ENCODE measurements at places on chromosomes 3 and 15. TPM values are rescaled to one million over a fixed set of nuclear protein-coding genes. Genes with fewer than 3 reads are reported as not detected.

GRCh38 chr3:36065321-36065720, 315.0 kb upstream of the STAC start:
- no peak overlapping the region for H3K27ac ChIP-seq
- no peaks in the 10 kb centered on the region for H3K4me1 ChIP-seq
- no peaks in the 10 kb centered on the region for H3K36me3 ChIP-seq
- H3K4me3 ChIP-seq = no peak overlapping the region
- DNase-seq = no peak

- no peaks in the 10 kb centered on the region for H3K27me3 ChIP-seq
- no peaks in the 10 kb centered on the region for H3K4me1 ChIP-seq
- no peak overlapping the region for H3K4me3 ChIP-seq
- H3K36me3 ChIP-seq = no peaks in the 10 kb centered on the region
- no peak overlapping the region for H3K27ac ChIP-seq
Measured at GRCh38 chr3:20999661-21000060, 751.3 kb downstream of the ZNF385D start.

GRCh38 chr3:124633524-124633923, 96.7 kb upstream of the UMPS start:
- H3K27ac ChIP-seq = no peak overlapping the region
- no peak overlapping the region for H3K4me3 ChIP-seq
- H3K4me1 ChIP-seq = peaks cover 40% of the 10 kb centered on the region
- peaks cover 4% of the 10 kb centered on the region for H3K36me3 ChIP-seq

Gene SCAANT1
- not detected for total RNA-seq

Gene TPRG1
- total RNA-seq = 1.2 TPM

Gene ZNF502
- total RNA-seq = 1.7 TPM

Gene ISL2
- total RNA-seq = 0.82 TPM

- no peaks in the 10 kb centered on the region for H3K4me1 ChIP-seq
- no peak overlapping the region for H3K27ac ChIP-seq
Measured at GRCh38 chr3:145899241-145899640, 261.7 kb downstream of the PLOD2 start.

- no peaks in the 10 kb centered on the region for H3K27me3 ChIP-seq
- no peak overlapping the region for H3K4me3 ChIP-seq
- H3K36me3 ChIP-seq = no peaks in the 10 kb centered on the region
- no peak for DNase-seq
- no peak overlapping the region for H3K27ac ChIP-seq
- no peaks in the 10 kb centered on the region for H3K4me1 ChIP-seq
Measured at GRCh38 chr3:166472015-166472414, 634.8 kb upstream of the BCHE start.

Data from activated CD4-positive, alpha-beta T cell treated with anti-CD3 and anti-CD28 coated beads, Interleukin-2, amount 10 ng/mL, durations not matched to agents 7 days and 5 days (primary cell).